ENCODE measurements at places on chromosomes 12 and 14. TPM values are rescaled to one million over a fixed set of nuclear protein-coding genes. Genes with fewer than 3 reads are reported as not detected.

Gene CLEC7A
- 0.47 TPM for total RNA-seq

Gene RPGRIP1
- total RNA-seq = not detected

Gene NYNRIN
- 17.0 TPM for total RNA-seq

Gene TTC5
- total RNA-seq = 30.5 TPM

Gene SLC24A4
- total RNA-seq = 0.14 TPM

Gene CISTR
- not detected for total RNA-seq

Gene ACSM4
- not detected for total RNA-seq

Gene PTGER2
- 0.34 TPM for total RNA-seq

Gene KLHL33
- 0.17 TPM for total RNA-seq

Gene AQP6
- 0.05 TPM for total RNA-seq

Gene APPL2
- 22.1 TPM for total RNA-seq

Gene SPX
- 0.05 TPM for total RNA-seq

Gene GLIPR1L1
- total RNA-seq = not detected

Gene SRRM4
- total RNA-seq = not detected

Gene IAPP
- not detected for total RNA-seq

Gene TAS2R8
- not detected for total RNA-seq

Gene C14orf39
- not detected for total RNA-seq

Measured in dermis blood vessel endothelial cell (primary cell).